Anterior cingulate cortex (tissue), 58 donors: ENCODE measurements at places on chromosomes 16 and 17.

GRCh38 chr16:13322336-13322735 lies 420.9 kb downstream of the SHISA9 start:
- no peak for DNase-seq

DNA sequence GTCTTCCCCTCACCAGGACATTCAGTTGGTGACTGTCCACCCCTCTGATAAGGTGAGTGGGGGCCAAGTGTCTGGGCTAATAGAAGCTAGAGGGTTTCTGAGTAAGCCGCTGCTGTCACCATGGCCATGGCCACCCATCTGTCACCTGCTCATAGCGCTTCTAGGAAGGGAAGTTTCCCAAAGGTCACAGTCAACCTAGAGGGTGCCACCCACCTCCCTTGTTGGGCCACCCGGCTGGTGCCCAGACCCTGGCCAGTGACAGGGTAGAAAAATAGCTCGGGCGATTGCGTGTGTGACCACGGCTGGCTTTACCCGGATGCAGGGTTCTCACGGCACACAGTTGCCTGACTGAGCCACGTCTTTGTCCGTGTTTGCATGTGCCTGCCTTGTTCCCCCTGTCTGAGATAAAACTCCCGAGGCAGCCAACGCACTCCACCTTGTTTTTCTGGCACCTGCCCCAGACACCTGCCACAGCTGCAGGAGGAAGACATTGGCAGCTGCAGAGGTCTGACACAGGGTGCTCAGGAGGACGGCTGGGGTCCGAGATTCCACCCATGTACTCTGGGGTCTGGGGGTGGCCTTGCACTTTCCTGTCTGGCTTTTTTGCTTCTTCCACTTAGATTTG lies 809 bp downstream of the PIRT start:
- no peak for DNase-seq

DNA sequence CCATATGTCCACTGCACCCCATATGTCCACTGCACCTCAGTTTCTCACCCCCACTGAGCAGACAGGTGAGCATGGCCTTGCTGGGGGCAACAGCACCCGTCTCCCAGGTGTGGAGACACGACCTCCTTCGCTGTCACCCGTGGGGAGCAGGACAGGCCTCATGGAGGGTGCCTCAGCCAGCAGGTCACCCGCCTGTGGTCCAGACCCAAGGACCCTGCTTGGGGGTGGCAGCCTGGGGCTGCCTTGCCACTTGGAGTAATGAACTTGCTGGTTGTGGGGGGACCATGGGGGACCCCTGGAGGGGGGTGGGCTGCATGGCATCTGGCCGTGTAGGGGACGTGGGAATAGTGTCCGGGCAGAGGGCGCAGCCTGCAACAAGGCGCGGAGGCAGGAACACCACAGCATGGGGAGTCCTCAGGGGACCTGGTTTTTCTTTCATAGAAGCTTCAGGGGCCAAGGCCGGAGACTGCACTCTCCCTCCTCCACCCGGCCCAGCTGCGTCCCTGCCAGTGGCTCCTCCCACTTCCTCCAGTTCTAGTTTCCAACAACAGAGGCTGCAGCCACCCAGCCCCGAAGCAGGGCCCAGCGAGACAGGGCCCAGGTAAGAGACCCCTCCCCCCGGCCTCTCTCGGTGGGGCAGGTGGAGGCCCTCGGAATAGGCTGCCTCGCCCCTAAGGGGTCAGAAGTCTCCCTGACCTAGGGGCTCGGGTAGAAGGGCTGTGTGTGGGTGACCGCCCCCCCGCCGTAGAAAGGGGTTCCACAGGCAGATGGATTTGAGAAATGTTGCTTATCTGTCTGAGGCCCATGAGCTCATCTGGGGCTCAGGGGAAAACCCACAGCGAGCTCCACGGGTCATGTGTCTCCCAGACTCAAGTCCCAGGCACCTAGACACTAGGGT lies at the start of gene NHLRC4:
TSS of gene NHLRC4 (plus strand) at position 531 of the 898 bp plus-strand sequence. CDS start 1,043 bp downstream, outside the sequence.
- no peak for DNase-seq

DNA sequence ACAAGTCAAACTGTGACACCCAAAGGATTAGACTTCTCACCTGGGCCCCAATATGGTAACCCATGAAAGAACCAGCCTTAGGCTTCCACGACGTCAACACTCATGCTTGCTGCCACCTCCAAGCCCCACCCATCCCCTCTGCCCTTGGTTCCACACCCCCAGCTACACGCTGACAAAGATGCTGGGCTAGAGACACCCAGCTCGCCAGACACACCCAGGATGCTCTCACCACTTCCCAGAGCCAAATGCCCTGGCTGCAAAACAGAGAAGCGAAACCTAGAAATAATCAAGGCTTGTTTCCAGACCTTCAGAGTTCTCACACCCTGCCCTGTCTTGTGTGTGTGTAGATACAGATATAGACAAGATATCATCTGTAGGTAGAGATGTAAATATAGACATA lies 26.0 kb upstream of the ADCY9 start:
- DNase-seq = no peak

GRCh38 chr17:80119271-80119791 lies 17.9 kb downstream of the GAA start:
- no peak for DNase-seq
